ENCODE measurements at places on chromosomes 5 and 9.

- no peak for DNase-seq
Observed at GRCh38 chr9:3768712-3769457, 243.1 kb upstream of the RFX3 start.

- DNase-seq = no peak
Observed at GRCh38 chr9:129457325-129457779, 163.5 kb downstream of the C9orf50 start.

GRCh38 chr9:136694163-136694871 is 7.1 kb upstream of the AGPAT2 start:
- peak; percentile 47 for DNase-seq

DNA sequence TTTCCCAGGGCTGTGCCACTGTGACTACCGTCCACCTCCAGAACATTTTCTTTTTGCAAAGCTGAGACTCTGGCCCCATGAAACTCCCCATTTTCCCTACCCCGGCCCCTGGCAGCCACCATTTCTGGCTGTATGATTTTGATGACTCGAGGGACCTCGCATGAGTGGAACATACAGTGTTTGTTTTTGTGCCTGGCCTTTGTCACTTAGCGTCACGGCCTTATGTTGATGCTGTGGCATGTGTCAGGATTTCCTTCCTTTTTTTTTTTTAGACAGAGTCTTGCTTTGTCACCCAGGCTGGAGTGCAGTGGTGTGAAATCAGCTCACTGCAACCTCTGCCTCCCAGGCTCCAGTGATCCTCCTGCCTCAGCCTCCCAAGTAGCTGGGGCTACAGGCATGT is 42.7 kb downstream of the ASS1 start:
- no peak for DNase-seq

GRCh38 chr5:73776405-73776804 is 150.4 kb downstream of the ARHGEF28 start:
- DNase-seq = no peak

- no peak for DNase-seq
Observed at GRCh38 chr5:109533751-109534272, 124.0 kb upstream of the PJA2 start.

DNA sequence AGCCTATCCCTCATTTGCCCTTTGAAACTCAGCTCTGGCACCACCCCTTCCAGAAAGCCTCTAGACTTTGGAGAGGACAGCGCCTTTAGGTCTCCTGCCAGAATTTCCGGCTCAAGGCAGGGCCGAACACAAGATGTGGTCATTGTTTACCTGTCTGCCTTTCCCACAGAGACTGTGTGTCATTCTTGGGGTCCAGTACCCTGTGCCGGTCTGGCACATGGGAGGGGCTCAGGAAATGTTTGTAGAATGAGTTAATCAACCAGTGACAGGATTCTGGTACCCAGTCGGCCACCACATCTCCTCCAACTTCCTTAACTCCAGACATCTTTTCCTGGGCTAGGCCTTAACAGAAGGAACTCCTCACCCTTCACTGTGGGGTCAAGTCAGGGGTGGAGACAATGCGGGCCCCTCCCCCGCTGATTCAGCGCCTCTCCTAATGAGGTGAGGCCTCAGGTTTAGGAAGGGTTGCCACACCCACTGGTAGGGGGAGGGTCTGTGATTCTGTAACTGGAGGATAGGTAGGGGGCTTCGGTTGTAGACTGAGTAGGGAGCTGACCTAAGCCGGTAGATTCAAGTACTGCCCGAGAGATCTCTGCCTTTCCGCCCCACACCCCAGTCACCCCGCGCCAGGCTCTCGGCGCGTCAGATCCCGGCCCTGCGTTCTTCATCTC is 29.3 kb downstream of the PCDH1 start:
- DNase-seq = no peak

DNA sequence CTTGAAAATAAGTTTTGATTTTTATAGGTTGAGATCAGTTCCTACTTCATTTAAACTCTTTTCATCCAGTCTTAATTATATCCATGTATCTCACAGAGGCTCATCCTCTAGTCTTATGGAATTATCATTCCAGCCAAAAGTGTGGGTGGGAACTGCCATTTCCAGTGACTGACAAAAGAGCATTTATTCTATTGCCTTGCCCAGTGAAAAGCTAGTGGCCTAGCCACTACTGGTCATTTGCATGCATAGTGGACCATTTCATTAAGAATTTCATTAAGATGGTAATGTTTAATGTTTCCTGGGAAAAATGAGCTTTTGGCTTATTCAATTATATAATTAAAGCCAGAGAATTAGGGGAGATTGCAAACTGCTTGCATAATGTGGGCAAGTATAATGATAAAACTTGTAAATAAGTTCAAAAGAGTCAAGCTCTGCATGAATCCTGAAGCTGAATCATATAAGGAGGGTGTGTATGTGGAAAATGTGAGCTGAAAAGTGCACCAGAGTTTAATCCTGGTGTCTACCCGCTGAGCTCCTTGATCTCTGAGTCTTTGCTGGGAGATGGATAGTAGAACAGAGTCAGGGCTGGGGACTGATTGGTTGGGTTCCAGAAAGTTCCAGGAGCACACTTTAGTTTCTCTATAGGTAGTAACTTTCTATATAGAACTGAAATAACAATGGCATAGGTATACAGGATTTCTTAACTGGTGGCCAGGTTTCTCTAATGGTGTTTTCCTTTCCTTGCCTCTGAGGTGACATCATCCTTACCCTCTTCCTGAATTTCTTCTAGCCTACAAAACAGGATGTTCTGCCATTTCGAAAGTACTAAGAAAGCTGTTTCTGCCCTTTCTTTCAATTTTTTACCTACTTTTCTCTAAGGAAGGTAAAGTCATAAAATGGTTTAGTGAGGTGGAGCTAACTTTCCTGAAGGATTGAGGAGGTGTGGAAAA is 78.5 kb downstream of the KIF4B start:
- no peak for DNase-seq

GRCh38 chr5:122844136-122844909 is 1.1 kb upstream of the SNX24 start:
- no peak for DNase-seq

- no peak for DNase-seq
Observed at GRCh38 chr9:23764219-23764618, 61.8 kb downstream of the ELAVL2 start.

- DNase-seq = no peak
Observed at GRCh38 chr9:98285446-98285845, 30.0 kb upstream of the TBC1D2 start.
